Inflammatory macrophage treated with lipopolysaccharide for 1 hour (primary cell): ENCODE measurements at places on chromosomes 13 and 19.

DNA sequence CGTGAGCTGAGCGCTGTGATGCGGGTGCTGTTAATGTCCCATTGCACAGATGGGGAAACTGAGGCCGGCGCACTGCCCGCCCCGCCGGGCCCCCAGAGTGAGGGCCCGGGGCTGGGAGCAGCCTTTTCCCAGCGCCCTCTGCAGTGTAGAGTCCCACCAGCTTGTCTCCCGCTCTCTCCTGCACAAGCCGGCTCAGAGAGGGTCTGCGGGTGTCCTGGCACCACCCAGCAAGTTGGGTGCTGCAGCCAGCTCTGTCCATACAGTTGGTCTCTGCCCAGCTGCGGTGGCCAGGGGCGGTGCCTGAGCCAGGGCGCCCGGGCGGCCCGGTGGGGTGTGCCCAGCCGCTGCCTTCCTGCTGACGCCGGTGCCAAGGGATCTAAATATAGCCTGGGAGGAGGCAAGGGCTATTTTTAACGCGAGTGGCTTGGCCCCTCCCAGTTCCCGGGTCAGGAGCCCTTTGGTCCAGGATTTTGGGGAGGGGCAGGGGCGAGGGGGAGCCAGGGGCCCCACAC, 19.3 kb downstream of the GADD45B start:
- peak; percentile 59 for DNase-seq

DNA sequence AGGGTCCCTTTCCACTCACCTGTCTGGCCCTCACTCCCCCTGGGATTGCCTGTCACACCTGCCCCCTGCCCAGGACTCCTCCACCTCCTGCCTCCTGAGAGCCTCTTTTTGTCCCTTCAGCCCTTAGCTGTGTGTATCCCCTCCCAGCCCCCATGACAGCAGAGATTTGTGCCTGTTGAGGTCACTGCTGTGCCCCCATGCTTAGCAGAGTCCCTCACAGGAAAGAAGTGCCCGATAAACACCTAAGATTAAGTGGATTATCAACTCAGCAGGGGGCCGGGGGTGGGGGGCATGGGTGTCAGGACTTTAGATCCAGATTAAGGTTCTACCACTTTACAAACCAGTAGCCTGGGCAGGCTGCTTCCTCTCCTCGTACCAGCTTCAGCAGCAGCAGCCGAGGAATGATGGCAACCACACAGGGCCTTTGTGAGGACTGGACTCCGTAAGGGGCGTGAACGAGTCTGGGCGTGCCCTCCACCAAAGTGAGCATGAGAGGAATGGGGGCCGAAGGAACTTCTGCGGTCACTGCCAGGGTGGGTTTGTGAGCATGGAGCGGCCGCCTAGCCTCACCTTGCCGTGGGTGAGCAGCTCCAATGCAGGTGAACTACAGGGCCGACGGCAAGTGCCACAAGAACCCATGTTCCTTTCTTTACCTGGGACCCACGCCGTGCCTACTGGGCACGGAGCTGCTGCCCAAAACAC, 36.1 kb downstream of the ZNF787 start:
- no peak for DNase-seq

DNA sequence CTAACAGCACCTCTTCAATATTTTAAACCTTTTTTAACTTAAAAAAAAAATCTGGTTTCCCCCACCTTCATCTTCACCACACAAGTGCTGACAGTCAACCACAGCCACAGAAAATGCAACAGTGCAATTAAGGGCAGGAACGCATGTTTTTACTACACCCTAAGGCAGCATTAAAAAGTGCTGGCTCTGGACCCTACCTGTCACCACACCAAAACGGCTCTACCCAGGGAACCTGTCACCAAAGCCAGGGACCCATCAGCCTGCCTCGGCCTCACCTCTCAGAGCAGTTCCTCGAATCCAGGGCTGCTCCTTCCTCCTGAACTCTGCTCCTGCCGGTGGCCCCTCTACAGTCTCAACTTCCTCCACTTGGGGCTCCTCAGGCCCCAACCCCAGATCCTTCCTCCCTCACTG, 22.5 kb upstream of the SLC35E1 start:
- peak; percentile 5 for DNase-seq

DNA sequence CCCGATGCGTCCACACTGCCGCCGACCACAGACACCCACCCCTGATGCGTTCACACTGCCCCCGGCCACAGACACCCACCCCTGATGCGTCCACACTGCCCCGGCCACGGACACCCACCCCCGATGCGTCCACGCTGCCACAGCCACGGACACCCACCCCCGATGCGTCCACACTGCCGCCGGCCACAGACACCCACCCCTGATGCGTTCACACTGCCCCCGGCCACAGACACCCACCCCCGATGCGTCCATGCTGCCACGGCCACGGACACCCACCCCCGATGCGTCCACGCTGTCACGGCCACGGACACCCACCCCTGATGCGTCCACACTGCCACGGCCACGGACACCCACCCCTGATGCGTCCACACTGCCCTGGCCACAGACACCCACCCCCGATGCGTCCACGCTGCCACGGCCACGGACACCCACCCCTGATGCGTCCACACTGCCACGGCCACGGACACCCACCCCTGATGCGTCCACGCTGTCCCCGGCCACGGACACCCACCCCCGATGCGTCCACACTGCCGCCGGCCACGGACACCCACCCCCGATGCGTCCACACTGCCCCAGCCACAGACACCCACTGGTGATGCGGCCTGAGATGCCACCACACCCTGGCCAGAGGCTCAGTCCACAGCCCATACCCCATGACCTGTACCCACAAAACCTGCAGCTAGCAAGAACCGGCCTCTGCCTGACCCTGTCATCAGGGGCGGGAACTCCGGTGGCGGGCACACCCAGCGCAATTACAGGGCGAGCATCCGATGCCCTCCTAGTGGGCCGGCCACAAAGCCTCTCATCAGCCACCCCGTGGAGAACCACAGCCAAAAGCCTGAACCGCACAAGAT, 28.4 kb downstream of the RASA3 start:
- no peak for DNase-seq

DNA sequence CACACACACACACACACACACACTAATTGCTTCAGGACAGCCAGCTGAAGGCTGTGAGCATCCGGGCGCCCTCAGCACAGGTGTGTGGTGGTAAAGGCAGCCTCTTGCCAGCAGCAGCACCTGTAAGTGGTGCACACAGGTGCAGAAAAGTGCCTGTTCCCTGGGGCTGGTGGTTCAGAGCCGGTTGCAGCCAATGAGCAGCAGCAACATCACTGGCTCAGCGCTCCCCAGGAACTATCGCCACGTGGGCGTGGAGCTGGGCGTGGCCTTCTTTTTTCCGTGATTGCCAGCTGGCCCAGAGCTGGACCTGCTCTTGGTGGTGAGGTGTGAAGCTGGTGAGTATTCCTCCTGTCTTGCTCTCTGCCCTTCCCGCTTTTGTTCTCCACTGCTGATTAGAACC, at the start of gene NLRP5:
Gene NLRP5 (plus strand): TSS at position 289 of the 400 bp plus-strand sequence.
- no peak for DNase-seq

DNA sequence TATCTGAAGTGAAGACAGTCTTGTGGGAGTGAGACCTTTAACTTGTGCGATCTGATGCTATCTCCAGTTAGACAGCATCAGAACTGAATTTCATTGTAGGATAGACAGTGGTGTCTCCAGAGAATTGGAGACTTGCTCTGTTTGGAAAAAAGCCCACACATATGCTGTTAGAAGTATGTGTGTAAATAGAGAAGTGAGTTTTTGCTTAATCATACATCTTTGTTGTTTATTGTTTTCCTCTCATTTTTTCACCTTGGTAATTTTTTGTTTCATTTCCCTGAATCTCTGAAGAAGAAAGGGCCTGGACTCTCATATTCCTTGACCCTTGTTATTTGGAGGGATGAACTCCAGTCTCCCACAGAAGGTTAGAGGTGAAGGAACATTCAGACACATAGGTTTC, 21.8 kb downstream of the FPR3 start:
- DNase-seq: no peak

DNA sequence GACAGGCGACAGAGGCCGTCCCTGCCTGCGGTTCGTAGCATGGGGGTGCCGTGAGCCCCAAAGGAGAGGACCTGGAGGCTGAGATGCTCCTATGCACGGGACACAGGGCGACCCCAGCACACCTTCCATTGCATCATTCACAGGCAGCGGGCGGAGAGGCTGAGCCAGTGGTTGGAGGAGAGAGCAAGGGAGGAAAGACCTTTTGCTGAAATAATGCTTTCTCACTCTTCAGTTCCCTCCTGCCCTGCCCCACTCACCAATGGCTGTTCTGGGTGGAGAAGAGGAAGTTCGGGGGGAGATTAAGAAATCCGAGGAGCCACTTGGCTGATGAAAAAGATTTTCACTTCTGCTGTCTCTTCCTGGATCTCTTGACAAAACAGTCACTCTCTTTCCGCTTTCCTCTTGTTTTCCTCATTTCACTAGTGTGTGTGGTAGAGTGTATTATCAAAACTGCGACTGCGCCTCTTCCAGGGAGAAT, at the start of gene NLRP12:
Gene NLRP12 (minus strand): TSS at position 181 of the 478 bp plus-strand sequence. CDS start 140 bp downstream, at position 41.
- DNase-seq: peak; percentile 94

DNA sequence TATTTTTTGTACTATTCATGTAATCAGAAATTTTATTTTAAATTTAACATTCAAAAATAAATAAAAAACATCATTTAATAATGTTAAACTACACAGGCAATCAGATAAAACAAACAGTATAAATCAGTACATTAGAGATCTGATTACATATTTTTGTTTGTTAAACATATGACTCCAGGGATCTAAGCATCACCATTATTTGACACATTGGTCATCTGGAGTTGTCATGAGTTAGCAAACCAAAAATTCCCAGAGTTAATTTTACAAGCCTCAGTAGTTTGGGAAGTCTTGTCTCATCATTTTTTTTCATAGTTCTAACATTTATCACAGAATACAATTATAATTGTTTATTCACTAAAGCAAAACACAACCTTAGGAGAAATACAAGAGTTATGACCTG, 770.8 kb upstream of the SLITRK6 start:
- DNase-seq: no peak

DNA sequence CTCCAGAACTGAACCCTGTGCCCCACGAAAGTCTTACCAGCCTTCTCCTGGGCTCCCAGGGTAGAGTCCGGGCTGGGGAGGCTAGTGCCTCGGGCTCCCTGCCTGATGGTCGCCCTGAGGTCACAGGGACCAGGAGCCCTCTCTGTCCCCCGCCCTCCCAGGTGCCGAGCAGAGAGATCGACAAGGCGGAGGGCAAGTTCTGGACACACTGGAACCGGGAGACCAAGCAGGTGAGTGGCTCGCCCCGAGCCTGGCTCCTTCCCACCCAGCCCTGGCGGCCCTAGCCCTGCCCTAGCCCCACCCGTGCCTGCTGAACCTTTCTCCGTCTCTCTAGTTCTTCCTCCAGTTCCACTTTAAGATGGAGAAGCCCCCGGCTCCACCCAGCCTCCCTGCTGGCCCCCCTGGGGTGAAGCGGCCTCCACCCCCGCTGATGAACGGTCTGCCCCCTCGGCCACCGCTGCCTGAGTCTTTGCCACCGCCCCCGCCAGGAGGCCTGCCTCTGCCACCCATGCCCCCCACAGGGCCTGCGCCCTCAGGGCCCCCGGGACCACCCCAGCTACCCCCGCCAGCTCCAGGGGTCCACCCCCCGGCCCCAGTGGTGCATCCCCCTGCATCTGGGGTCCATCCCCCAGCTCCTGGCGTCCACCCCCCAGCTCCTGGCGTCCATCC, 1.6 kb upstream of the AMH start:
- DNase-seq: no peak

- no peak for DNase-seq
These were observed 60.0 kb downstream of the VWA8 start for GRCh38 chr13:41900918-41901317.

GRCh38 chr13:25948910-25949309, 102.9 kb downstream of the SHISA2 start:
- DNase-seq: no peak
